Keratinocyte (primary cell): ENCODE measurements at places on chromosomes 12 and 14.

DNA sequence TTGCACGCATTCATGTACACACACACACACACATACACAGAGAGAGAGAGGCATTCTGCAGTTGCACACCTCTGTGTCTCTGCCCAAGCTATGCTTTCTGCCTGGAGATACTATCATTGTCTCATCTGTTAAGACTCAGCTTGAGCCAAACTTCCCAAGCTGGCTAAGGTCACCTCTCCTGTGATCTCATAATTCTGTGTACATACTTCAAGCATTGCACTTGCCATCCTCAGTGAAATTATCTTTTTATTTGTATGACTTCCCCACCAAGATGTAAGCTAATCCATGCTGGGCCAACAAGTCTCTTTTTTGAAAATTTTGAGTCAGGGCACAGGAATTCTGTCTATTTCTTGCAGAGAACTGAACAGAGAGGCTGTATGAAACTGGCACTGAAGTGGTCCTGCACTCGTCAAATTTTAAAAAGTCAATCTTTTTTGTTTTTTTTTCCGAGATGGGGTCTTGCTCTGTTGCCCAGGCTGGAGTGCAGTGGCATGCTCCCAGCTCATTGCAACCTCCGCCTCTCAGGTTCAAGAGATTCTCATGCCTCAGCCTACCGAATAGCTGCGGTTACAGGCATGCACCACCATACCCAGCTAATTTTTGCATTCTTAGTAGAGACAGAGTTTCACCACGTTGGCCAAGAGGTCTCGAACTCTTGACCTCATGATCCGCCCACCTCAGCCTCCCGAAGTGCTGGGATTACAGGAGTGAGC lies 44.3 kb downstream of the TMTC1 start:
- no peak overlapping the region for H3K4me3 ChIP-seq
- H3K4me1 ChIP-seq, result peaks cover 27% of the 10 kb centered on the region
- H3K27me3 ChIP-seq, result no peaks in the 10 kb centered on the region
- no peak for DNase-seq

- no peak overlapping the region for H3K27ac ChIP-seq
- no peak overlapping the region for H3K4me3 ChIP-seq
- no peaks in the 10 kb centered on the region for H3K27me3 ChIP-seq
- peaks cover 10% of the 10 kb centered on the region for H3K4me1 ChIP-seq
Measured at GRCh38 chr12:115870510-115870909, 407.0 kb downstream of the MED13L start.

- H3K27me3 ChIP-seq, result no peaks in the 10 kb centered on the region
- H3K36me3 ChIP-seq, result no peaks in the 10 kb centered on the region
- no peaks in the 10 kb centered on the region for H3K4me1 ChIP-seq
- DNase-seq, result no peak
- H3K4me3 ChIP-seq, result no peak overlapping the region
- no peak overlapping the region for H3K27ac ChIP-seq
Measured at GRCh38 chr12:117441751-117442150, 80.3 kb upstream of the NOS1 start.

DNA sequence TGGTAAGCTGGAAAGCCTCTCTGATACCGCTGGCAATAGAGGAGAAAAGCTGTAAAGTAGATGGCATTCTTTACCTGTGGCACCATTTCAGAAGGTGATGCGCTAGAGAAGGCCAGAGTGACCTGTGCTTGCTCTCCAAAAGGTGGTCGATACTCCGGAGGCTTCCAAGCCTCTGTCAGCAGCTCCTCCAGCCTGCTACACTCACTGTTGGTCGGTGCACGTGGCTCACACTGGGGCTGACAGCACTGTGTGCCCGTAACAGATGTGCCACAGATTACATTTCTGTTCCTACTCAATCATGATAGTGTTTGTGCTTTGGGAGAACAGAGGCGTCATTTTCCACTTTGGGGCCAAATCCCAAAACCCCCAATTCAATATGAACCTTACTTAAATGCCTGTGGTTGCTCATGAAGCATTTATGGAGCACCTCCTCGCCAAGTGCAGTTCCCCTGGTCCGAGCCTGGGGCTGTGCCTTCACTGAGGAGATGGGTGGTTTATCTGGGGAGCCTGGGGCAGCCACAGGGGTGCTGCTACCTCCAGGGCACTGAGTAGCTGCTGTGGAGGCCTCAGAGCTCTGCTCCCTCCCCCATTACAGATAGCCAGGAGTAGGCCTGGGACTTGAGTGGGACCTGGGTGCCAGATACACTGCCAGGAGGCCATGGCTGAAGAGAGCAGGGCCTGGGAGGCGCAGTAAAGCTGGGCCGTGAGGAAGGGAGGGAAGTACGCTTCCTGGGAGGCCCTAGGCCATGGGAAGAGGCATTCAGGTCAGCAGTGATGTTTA lies 26.8 kb downstream of the CCNK start:
- no peaks in the 10 kb centered on the region for H3K27me3 ChIP-seq
- no peak overlapping the region for H3K4me3 ChIP-seq
- H3K36me3 ChIP-seq, result peaks cover 52% of the 10 kb centered on the region

- H3K36me3 ChIP-seq, result no peaks in the 10 kb centered on the region
- H3K4me1 ChIP-seq, result peaks cover 16% of the 10 kb centered on the region
- H3K27ac ChIP-seq, result peak overlapping the region; percentile 43
- no peak overlapping the region for H3K4me3 ChIP-seq
Measured at GRCh38 chr14:52835122-52835903, 43.9 kb upstream of the GNPNAT1 start.

GRCh38 chr12:87253157-87253556 lies 776.0 kb downstream of the C12orf50 start:
- no peaks in the 10 kb centered on the region for H3K36me3 ChIP-seq
- H3K27ac ChIP-seq, result no peak overlapping the region
- H3K27me3 ChIP-seq, result no peaks in the 10 kb centered on the region
- no peaks in the 10 kb centered on the region for H3K4me1 ChIP-seq
- H3K4me3 ChIP-seq, result no peak overlapping the region
- DNase-seq, result no peak

- peaks cover 6% of the 10 kb centered on the region for H3K27me3 ChIP-seq
- no peaks in the 10 kb centered on the region for H3K4me1 ChIP-seq
- H3K4me3 ChIP-seq, result no peak overlapping the region
- DNase-seq, result no peak
- no peak overlapping the region for H3K27ac ChIP-seq
Measured at GRCh38 chr12:56922031-56922430, 12.2 kb downstream of the SDR9C7 start.

- H3K27me3 ChIP-seq, result no peaks in the 10 kb centered on the region
- DNase-seq, result no peak
- H3K4me3 ChIP-seq, result no peak overlapping the region
- no peak overlapping the region for H3K27ac ChIP-seq
Measured at GRCh38 chr12:91866566-91866965, 279.1 kb downstream of the BTG1 start.

- no peaks in the 10 kb centered on the region for H3K36me3 ChIP-seq
- no peaks in the 10 kb centered on the region for H3K27me3 ChIP-seq
- DNase-seq, result no peak
- no peak overlapping the region for H3K27ac ChIP-seq
Measured at GRCh38 chr14:27727251-27727770, 1039.3 kb upstream of the FOXG1 start.

GRCh38 chr12:53453953-53454640 lies 2.2 kb downstream of the PCBP2 start:
- DNase-seq, result no peak
- H3K27ac ChIP-seq, result peak overlapping the region; percentile 85
- H3K27me3 ChIP-seq, result no peaks in the 10 kb centered on the region
- H3K36me3 ChIP-seq, result peaks cover 51% of the 10 kb centered on the region
- H3K4me1 ChIP-seq, result peaks cover 13% of the 10 kb centered on the region

DNA sequence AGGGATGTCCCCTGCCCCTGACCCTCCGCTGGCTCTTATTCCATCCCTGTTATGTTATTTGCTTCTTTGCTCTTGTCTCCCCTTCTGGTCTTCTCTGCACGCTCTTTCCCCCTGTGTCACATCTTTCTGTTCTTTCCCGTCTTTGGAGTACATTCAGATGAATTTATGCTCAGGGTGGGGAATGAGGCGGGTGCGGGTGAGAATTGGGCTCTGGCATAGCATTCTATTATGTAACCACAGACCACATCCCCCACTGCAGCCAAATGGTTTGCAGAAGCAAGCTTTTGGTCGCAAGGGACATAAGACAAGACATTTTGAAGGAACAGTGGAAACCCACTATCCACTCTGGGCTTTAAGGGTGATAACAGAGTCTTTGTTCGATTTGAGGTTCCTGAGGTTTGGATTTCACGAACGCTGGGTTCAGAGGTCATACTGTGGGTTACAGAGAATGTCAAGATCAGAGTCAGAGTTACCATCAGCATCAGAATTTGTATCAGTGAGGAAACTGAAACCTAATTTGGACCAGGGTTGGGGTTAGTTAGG lies 3.8 kb downstream of the ENDOU start:
- peaks cover 20% of the 10 kb centered on the region for H3K4me1 ChIP-seq
- H3K36me3 ChIP-seq, result no peaks in the 10 kb centered on the region
- H3K27ac ChIP-seq, result no peak overlapping the region
- H3K27me3 ChIP-seq, result no peaks in the 10 kb centered on the region
- no peak overlapping the region for H3K4me3 ChIP-seq

DNA sequence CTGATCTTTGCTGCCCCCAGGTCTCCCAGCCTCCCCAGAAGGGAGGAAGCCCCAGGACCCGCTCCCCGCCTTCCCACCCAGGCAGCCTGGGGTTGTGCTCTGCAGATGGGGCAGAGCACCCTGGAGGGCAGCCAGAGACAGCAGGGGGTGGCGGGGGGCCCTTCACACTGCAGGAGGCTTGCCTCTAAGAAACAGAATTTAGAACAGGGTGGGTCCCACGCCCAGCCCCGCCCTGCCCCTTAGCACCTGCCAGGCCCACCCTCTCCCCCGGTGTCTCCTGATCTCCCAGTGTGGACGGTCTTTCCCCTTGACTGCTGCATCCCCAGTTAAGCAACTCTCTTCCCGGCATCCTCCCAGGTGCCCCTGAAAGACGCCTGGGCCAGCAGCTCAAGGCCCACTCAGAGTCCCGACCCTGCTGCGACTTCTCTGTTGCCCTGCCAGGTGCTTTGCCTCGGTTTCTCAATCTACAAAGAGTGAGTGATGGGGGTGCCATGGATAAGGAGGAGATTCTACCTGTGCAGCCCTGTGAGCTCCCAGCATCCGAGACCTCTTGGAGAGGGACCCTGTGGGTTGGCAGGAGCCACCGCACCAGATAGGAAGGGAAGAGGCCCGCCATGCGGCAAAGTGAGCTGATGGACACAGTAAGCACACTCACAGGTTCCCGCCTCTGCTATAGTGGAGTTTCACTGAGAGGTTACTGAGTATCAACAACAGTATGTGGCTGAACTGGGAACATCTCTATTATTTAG lies 327.1 kb upstream of the FKBP4 start:
- no peak for DNase-seq
- H3K4me1 ChIP-seq, result no peaks in the 10 kb centered on the region
- H3K4me3 ChIP-seq, result no peak overlapping the region
- no peak overlapping the region for H3K27ac ChIP-seq

DNA sequence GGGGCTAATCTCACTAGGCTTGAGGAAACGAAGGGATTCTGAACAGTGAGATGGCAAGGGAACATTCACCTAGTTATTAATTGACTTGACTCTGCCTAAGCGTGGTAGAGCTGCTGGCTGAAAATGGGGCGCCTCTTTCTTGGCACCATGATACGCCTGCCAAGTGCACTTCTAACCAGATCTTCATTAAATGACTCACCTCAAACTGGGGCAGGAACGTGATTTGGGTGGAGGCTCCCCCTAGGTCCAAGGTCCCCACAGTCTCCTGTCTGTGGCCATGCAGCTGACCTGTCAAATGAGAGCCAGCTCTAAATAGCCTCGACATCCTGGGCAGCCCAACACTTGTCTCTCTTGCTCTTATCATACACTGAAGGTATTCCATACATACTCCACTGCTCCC lies 26.0 kb downstream of the COQ6 start:
- H3K4me3 ChIP-seq, result no peak overlapping the region
- H3K27me3 ChIP-seq, result no peaks in the 10 kb centered on the region
- peaks cover 10% of the 10 kb centered on the region for H3K36me3 ChIP-seq

DNA sequence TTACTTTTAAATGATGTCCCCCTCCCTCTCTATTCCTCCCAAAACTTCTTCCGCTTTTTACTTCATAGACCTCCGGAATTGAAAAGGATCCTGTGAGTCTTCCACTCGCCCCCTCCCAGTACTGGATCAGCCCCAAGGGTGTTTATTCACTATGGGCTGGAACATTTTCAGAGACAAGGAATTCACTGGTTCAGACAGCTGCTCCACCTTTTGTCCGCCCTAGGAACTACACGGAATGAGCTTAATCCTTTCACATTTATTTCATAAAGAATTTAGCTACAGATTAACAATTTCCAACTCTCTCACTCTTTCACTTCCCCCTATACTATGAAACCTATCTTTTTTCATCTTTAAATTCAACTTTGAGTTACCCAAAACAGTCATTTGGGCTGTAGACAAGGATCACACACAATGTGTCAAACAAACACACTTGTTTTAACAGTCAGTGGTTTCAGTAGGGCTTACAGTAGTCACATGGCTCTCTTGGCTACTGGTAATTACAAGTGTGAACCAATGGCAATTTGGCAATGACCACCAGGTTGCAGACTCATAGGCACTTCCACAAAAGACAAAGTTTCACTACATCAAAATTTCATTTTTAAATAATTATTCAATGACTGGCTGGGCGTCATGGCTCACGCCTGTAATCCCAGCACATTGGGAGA lies 20.6 kb downstream of the CNIH1 start:
- H3K4me1 ChIP-seq, result no peaks in the 10 kb centered on the region
- no peaks in the 10 kb centered on the region for H3K36me3 ChIP-seq
- no peak for DNase-seq
- H3K4me3 ChIP-seq, result no peak overlapping the region

DNA sequence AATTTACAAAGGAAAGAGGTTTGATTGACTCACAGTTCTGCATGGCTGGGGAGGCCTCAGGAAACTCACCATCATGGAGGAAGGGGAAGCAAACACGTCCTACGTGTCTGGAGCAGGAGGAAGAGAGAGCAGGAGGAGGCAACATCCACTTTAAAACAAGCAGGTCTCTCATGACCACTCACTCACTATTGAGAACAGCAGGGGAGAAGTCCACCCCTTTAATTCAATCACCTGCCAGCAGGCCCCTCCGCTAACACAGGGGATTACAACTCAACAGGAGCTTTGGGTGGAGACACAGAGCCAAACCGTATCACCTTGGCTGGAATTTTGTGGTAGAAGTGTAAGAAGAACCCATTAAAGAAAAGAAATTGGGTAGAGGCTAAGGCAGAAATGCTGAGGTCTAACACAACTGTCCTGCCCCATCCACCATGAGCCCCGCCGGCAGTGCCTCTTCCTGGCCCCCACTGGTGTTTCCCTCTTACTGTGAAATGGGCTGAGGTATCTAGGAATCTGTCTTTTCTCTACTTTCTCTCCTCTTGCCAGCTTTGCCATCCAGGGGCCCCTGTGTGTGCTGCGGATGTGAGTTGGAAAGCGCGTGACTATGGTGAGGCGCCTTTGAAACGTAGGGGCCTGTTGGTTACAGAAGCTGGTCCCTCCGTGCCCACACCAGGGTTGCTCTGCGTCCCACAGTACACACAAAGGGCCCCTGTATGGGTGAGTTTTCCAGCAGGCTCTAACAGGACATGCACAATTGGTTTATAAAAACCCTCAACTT lies 108.0 kb upstream of the TMEM132D start:
- peaks cover 8% of the 10 kb centered on the region for H3K27me3 ChIP-seq
- no peak for DNase-seq
- no peaks in the 10 kb centered on the region for H3K36me3 ChIP-seq
- H3K27ac ChIP-seq, result no peak overlapping the region
- no peak overlapping the region for H3K4me3 ChIP-seq
